ENCODE measurements at places on chromosomes 1 and 21.

DNA sequence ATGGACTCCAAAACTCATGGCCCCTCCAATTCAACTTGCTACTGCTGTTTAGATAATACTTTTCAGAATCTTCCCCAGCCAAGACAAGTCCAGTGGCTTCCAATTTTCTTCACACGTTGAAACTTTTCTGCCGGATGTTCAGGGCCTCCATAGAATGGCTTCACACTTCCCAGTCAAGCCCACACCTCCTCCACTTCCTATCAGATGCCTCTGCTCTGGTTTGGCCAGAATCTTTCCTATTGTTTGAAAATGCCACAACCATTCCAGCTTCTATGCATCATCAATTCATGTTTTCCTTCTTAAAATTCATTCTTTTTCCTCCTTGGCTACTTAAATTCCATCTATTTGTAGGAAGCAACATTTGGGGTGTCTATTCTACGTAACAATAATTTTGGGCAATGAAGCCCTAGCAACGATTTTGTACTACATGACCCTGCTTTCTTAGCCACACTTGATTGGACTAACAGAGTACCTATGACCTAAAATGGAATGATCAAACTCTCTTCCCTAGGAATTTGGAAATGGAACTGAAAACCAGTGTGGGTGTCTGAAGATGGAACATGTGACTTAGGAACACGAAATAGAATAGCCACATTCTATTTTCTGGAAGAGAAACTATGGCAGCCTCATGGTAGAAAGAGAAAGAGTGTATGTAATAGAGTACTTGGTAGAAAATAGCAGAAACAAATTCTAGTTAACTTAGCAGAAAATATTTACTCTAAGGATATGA is 74.1 kb upstream of the CNIH3 start:
- no peak for DNase-seq

DNA sequence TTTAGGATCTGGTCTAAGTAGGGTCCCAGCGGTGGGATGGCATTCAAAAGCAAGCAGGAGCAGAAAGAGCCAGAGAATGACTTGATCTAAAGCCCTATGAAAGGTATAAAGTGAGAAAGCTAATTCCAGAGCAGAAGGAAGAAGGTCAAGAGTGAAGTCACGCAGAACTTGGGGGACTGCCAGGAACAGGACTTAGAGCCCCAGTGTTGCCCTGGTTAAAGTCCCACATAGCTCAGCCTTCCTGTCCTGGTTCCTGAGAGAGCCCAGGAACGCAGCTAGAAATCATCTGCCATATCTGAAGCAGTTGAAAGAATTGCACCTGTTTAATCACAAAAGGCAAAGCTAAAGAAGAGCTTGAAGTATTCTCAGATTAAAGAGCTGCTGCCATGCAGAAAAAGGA is 160.6 kb upstream of the ATP1B1 start:
- no peak for DNase-seq

DNA sequence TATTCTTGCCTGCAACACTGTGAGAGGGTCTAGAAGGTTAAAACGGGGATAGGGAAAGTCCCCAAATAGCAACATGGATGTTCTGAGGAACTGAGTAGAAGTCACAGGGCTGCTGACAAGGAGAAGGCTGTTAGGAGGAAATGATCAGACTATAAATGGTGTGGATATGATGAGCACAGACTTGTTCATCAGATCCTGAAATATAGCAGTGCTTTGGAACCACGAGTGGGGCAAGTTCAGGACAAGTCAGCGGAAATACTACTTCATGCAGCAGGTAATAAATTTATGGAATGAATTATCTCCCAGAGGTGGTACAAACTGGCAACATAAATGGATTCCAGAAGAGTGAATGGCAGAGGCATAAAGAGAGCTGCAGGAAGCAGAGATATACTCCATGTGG is 3.2 kb upstream of the KIAA0040 start:
- no peak for DNase-seq

DNA sequence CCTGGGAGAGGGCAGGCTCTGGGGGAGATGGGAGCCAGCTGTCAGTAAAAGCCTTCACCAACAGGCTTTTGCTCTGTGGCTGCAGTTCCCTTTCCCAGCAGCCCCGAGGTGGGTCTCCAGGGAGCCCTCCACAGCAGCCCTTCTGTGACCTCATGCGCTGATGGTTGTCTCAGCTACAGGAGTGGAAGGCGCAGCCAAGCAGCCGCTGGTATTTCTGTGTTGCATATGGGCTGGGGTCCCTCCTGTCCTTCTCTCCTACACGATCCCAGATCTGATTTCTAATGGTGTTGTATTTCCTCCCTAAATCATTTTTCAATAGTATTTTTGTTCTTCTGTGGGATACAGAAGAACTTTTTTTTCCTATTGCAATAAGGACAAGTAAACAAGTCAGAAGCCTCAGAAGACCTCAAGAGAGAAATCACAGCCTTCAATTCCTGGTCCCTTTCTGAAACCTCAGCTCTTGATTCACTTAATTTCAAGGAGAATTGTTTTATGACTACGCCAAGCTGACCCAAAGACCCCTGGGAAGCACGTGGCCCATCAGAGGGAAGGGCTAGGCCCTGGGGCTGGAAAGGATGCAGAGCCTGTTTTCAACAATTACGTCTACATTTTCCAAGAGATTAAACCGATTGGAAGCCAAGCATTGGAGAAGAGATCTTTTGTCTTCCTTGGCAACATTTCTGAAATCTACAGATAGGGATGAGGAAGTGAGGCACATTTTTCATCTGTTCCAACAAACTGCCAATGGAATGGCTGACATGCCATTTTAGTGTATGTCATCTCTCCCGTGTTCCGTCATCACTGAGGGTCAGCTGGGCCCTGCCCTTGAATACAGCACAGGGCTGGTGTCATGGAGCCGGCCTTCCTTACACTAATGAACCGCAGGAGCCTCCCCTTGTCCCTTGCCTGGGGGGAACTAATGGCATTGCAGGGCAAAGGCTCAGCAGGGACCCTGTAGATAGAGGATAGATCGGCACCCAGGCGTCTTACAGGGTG is 42.0 kb upstream of the SCCPDH start:
- no peak for DNase-seq

DNA sequence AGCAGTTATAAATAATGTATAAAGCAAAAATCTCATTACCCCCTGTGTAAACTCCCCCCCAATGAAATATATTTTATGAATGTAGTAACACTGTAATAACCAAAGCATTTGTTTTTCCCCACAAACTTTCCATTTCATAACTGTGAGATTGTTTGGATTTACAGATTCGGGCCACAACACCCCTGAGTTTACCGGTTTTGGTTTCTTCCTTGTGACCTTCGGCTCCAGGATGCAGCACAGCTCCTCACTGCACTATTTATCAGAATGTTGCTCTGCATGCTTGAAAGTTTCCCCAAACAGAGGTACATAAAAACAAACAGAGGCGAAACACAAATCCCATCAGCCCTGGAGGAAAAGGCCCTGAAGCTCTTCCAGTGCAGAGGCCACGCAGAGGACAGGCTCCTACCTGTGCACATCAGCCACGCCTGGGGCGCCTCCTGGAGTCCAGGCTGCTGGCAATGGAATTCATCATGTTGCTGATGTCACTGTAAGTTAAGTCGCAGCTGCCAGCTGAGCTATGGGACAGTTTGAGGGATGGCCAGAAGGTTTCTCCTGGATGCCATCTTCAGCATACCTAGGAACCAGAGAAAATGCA is 122.0 kb downstream of the LMO4 start:
- no peak for DNase-seq

DNA sequence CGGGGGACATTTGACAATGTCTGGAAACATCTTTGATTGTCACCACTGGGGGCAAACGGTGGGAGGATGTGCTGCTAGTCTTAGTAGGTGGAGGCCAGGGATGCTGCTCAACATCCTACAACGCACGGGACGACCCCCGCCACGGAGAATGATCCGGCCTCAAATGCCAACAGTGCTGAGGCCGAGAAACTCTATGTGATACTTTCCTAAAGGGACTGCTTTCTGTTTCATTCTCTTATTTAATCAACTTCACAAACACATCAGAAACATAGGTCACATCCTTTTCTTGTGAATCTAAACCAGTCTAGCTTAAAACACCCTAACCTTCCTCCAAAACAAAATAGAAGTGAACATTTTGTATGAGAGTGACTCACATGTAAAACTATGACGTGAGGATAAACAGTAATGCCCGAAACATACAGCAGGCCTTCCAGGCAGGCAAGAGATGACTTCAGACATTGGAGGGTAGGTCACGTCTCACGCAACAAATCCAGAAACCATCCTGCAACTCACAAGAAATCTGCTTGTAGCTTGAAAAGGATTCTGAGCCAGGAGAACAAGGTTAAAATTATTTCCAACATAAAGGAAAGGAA is 37.2 kb upstream of the ETS2 start:
- peak; percentile 12 for DNase-seq

GRCh38 chr1:38586993-38587646 is 272.5 kb downstream of the RRAGC start:
- no peak for DNase-seq

- DNase-seq = no peak
Measured at GRCh38 chr1:221991221-221991620, 249.3 kb upstream of the DUSP10 start.

GRCh38 chr1:26375081-26375480 is 2.5 kb upstream of the ZNF683 start:
- no peak for DNase-seq

GRCh38 chr1:100076319-100076718 is 56.4 kb downstream of the SASS6 start:
- no peak for DNase-seq

DNA sequence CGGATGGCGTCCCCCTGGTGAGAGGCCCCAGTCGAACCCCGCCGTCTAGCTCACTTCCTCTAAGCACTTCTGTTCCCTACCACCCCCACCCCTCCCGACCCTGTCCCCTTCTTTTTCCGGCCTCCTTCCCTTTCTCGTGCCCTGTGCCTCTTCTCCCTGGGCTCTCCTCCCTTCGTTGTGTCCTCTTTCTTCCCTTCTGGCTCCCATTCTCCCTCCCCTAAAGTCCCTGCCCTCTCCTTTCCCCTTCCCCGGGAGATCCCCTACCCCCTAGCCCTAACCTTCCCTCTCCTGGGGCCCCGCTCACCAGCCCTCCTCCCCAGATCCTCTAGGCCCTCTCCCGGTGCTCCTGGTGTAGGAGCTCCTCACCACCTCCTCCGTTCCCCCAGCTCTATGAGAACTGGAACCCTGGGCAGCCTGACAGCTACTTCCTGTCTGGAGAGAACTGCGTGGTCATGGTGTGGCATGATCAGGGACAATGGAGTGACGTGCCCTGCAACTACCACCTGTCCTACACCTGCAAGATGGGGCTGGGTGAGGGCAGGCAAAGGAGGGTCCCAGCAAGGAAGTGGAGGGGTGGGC is 15.9 kb downstream of the BCAN start:
- DNase-seq = no peak

- no peak for DNase-seq
Measured at GRCh38 chr1:238380167-238380566, 489.4 kb upstream of the ZP4 start.

- no peak for DNase-seq
Measured at GRCh38 chr1:95627244-95627643, 393.2 kb downstream of the RWDD3 start.

- no peak for DNase-seq
Measured at GRCh38 chr1:161483361-161483760, 21.9 kb upstream of the FCGR2A start.
